Stimulated activated CD4-positive, alpha-beta T cell treated with anti-CD3 and anti-CD28 coated beads, Interleukin-12 subunit alpha, Interleukin-12 subunit beta, amount 100 ng/mL, for 24 hours (primary cell): ENCODE measurements at places on chromosomes 5 and 9.

GRCh38 chr9:131840220-131840619 is 100.3 kb upstream of the RAPGEF1 start:
- DNase-seq, result no peak

DNA sequence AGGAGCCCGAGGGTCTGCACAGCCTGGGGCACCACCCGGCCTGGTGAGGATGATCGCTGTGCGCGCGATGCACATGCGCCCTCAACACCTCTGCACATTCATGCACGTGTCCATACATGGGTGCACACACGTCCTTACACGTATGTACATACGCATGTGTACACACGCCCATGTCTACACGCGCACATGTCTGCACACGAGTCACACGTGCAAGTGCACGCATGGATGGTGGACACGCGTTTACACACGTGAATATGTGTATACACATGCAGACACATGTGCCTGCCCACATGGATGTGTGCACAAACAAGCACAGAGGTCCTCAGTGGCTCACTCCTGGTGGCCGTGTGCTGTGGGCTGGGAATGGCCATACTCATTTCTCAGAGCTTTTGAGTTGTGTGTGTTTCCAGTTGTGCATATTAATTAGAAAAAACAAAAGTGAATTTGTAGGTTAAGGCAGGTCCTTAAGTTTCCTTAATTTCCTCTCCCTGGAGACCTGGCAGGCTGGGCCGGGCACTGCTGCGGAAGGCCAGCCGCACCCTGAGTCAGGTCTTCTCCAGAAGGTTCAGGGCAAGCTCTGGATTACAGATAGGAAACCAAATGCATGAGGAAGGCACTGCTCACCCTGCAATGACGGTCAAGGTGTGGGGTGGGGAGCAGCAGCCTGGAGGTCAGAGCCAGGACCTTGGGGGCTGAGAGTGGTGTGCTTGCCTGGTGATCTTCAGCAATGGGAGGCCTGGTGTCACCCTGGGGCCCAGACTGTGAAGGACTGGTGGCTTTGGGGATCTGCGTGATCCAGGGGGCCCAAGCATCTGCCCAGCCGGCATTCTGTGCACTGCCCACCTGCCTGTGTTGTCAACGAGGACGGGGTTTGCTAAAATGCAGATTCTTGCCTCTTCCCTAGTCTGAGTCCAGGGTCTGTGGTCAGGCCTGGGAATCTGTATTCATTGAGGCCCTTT is 1.3 kb upstream of the RNU6ATAC start:
- DNase-seq, result peak; percentile 31

- DNase-seq, result no peak
These were observed 76.6 kb downstream of the RICTOR start for GRCh38 chr5:38997591-38997990.

GRCh38 chr5:64773533-64773932 is 4.8 kb downstream of the CWC27 start:
- DNase-seq, result no peak

- DNase-seq, result no peak
These were observed 234.4 kb downstream of the MAST4 start for GRCh38 chr5:66830636-66831035.

- DNase-seq, result no peak
These were observed 503.7 kb downstream of the SPATA31D1 start for GRCh38 chr9:82492274-82492673.

DNA sequence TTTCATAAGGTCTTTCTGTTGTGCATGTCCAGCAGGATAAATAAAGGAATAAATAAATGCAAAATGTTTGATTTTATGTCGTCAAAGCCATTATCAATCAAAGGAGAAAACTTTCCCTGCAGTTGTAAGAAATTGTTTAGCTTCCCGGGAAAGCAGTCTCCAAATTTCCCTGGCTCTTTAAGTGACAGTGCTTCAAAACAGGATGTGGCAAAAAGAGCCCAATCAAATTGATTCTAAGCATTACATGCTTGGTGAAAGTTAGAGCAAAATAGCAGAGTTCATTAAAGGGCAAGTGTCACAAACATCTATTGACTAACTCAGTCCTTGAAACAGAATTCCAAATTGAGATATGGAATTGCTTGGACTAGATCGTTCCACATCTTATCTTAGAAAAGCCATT is 704.1 kb downstream of the PRELID2 start:
- no peak for DNase-seq

DNA sequence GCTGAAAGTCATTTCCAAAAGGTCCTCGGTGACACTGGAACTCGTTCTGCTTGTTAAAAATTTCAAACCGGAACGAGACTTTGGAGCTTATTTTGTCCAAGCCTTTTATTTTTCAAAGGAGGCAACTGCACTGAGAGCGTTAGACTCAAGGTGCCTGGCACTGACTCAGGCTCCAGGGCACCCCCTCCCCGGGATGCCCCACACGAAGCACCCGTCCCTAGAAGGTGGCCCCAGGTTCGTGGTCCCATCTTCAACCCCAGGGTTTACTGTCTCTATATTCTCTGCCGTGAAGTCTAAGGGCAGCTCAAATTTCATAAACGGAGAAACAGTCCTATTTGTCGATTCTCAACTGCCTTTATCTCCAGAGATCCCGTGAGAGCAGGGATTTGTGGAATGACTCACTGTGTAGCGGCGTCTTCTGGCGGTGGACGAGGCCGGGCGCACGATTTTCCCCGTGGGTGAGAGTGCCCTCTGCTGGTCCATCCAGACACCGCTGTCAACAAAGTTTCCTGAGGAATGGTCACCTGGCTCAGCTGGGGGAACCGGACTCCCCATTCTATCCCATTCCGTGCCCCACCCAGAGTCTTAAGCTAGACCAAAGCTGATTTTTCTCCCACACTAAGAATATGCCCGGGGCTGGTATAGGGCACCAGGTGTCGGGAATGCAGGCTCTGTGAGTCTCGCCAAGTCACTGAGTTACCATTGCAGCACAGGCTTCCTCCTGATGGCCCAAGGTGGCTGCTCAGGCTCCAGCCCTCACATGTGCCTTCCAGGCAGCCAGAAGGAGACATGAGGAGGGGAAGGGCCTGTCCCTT is 27.1 kb upstream of the SLC6A19 start:
- DNase-seq, result peak; percentile 48
